ENCODE measurements at places on chromosomes 11 and 22.

DNA sequence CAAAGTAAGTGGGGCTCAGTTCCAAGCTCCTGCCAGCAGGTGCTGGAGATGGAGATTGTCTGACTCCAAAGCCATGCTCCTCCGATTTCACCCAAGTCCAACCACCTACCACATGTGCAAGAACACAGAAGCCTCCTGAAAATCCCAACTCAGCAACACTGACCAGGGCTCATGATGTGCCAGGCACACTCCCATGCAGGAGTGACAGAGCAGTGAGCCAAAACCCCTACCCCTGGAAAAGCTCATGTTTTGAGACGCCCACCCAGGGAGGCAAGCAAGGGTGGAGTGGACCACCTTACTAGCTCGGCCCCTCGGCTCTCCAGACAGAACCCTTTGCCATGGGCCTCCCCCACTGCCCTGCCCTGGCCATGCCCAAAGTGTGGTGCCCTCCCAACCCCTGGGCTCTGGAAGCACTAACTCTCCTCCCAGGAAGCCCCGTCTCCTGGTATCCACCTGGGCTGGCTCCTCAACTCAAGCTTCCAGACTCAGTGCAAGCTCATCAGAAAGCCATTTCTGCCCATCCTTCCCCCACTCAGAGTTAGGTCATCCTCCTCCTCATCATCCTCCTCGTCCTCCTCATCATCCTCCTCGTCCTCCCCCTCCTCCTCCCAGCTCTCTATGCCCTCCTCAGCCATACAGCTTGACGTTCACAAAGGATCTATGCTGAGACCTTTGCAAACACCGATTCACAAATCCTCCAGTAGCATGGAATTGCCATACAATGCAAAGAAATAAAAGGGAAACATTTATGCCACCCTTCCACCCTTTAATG, 154.9 kb downstream of the MPPED1 start:
- no peak for DNase-seq

GRCh38 chr22:33013531-33014162, 44.5 kb downstream of the SYN3 start:
- DNase-seq = no peak

DNA sequence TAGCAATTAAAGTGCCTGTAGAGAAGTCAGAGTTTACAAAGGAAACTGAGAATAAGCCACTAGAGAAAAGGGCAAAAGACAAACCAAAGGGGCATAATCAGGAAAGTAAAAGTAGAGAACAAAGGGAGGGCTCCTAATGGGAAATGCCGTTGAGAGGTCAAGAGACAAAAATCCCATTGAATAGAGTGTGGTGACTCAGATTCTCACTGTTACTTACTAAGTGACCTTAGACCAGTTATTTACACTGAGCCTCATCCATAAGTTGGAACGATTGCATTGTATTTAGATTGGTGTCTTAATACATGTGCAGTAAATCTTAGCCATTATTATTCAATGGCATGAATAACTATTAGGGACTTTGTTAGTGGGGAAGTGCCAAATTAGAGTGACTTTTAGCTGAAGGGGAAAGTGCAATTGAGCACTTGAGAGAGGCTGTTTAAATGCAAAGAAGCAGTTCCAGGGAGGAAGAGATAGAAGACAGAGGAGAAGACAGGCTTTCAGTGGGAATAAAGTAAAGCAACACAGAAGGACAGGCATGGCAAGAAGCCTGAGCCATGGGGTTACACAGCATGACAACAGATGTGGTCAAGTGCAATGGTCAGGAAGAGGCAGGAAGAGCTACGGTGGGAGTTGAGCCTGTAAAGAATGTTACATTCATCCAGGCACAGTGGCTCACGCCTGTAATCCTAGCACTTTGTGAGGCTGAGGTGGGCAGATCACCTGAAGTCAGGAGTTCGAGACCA, 82.6 kb downstream of the UBASH3B start:
- peak; percentile 45 for DNase-seq

- no peak for DNase-seq
Observed at GRCh38 chr11:80846442-80846841, 1405.6 kb upstream of the TENM4 start.

- DNase-seq = peak; percentile 84
Observed at GRCh38 chr22:30277547-30278344, 11.1 kb upstream of the OSM start.

GRCh38 chr11:46026606-46027293, 94.5 kb downstream of the PHF21A start:
- DNase-seq = peak; percentile 49

GRCh38 chr22:49230194-49230577, 597.5 kb downstream of the BRD1 start:
- no peak for DNase-seq

DNA sequence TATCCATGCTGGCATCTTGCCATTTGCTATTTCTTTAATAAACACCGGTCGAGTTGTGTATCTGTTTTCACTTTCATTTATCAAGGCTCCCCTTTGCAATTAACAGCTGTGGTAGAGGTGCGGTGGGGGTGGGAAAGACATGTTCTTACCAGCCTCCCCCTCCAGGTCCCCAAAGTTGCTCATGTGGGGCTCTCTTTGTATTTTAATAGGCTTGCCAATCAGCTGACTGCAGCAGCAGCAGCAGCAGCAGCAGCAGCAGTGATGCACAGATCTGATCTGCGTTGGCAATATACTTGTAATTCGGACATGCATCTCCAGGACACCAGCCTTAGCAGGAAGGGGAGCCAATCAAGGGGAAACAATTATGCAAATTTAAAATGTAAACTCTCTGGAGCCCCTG, 40.3 kb upstream of the E2F8 start:
- no peak for DNase-seq
